COLO829 (cell line): ENCODE measurements at places on chromosomes 16 and 17.

- no peak for DNase-seq
Measured at GRCh38 chr16:23682181-23682580, 3.5 kb downstream of the PLK1 start.

DNA sequence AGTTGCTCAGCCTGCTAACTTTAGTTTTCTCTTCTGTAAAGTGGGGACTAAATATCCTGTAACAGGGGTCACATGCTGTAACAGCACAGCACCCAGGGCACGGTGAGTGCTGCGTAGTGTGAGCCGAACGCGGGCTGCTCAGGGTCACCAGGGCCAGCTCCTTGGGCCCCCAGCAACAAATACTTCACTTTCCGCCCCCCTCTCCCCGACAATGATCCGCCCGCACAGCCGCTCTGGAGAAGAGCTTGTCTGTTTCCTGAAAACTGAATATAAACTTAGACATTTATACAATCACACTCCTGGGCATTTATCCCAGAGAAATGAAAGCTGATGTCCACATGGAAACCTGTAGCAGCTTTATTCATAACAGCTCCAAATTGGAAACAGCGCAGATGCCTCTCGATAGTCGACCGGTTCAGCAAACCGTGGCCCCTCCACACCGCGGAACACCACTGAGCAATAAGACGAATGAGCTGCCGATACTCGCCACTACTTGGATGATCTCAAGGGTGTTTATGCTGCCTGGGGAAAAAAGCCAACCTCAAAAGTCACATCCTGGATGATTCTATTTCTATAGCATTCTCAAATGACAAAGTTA lies 267.2 kb downstream of the PARN start:
- DNase-seq, result no peak

GRCh38 chr17:34398990-34399389 lies 36.0 kb upstream of the CCL1 start:
- DNase-seq, result no peak

DNA sequence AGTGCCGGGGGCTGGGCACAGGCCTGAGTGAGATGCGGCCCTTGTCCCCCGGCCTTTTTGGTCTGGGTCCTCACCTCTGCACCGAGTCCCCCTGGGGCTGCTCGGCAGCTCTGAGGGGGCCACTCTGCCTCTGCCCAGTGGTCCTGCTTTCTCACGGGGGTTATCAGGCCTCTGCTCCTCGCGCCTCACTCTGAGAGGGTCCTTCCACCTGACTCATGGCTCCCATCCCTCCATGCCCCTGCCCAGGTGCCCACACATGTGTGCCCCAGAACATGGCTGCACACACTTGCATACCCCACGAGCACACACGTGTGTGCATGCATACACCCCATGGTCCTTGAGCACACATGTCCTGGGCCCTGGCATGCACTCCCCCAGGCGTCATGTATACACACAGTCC lies 53.7 kb downstream of the CMIP start:
- DNase-seq, result no peak

DNA sequence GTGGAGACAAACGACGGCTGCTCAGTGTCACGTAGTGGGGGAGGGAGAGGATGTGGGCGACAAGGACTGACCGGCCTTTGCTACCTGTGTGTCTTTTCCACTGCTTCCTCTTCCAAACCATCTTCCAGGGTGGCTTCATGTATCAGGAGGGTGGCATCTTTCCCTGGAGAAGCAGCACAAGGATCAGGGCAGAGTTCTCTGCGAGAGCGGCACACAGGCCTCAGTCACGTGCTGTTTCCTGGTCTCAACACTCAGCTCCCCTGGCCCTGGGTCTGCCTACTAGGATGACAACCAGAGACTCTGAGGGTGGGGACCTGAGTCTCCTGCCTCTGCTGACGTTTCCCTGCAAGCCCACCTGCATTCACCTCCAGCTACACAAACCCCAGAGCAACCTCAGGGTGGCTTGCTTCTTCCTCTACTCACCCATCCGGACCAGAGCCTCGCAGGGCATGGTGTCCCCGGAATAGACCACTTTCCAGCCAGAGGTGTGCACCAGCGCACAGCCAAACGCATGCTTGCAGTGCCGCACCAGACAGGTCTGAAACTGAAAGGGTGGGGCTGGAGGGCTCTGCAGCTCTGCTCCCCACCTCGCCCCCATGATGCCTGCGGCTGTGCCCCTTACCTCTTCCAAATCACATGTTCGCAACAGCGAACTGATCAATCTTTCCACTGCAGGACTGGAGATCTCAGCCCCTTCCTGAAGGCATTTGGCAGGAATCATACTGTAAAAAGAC lies 23.3 kb downstream of the ELAC2 start:
- DNase-seq, result no peak

- no peak for DNase-seq
Measured at GRCh38 chr17:64345689-64346376, 44.8 kb downstream of the PECAM1 start.

DNA sequence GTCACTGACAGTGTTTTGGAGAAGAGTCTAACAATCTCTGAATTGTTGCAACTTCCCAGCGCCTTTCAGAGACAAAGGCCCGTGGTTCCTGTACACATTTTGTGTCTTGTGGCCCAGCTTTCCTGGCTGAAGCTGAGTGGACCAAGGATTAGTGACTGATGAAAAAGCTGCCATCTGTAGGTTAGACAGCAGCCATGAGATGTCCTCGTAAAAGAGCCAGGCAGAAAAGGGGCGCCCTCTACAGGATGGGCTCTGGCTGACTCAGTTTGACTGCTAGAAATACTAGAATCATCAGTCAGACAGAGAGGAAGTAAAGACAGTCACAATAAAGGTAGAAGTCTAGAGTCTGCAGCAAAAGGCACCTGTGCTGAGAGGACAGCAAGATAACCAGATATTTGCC lies 26.5 kb upstream of the NF1 start:
- DNase-seq, result peak; percentile 43

DNA sequence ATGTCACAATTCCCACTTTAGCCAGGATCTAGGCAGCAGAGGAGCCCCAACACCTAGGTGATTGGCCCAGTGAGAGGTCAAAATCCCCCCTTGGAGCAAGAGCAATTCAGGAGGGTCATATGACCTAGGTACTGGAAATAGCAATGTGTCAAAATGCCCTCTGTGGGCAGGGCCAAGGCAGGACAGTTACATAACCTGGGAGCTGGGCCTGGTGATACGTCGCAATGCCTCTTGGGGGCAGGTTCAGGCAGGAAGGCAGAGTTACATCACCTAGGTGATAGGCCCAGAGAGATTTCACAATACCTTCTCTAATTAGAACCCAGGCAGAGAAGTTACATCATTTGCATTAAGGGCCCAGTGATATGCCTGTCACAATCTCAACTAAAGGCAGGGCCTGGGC lies 1906.3 kb downstream of the TP53TG3F start:
- no peak for DNase-seq

DNA sequence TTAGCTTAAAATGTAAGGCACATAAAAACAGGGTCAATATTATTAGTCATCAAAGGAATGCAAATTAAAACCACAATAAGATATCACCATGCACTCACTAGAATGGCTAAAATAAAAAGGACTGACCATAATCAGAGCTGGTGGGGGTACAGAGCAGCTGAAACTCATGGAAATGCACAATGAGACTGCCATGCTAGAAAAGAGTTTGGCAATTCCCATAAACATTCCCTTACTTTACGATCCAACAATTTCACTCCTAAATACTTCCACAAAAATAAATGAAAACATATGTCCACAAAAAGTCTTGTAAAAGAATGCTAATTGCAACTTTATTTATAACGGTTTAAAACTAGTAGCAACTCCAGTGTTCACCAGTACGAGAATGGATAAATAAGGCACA lies 36.1 kb upstream of the ERCC4 start:
- DNase-seq, result no peak

GRCh38 chr16:88070989-88071625 lies 119.9 kb downstream of the BANP start:
- no peak for DNase-seq

DNA sequence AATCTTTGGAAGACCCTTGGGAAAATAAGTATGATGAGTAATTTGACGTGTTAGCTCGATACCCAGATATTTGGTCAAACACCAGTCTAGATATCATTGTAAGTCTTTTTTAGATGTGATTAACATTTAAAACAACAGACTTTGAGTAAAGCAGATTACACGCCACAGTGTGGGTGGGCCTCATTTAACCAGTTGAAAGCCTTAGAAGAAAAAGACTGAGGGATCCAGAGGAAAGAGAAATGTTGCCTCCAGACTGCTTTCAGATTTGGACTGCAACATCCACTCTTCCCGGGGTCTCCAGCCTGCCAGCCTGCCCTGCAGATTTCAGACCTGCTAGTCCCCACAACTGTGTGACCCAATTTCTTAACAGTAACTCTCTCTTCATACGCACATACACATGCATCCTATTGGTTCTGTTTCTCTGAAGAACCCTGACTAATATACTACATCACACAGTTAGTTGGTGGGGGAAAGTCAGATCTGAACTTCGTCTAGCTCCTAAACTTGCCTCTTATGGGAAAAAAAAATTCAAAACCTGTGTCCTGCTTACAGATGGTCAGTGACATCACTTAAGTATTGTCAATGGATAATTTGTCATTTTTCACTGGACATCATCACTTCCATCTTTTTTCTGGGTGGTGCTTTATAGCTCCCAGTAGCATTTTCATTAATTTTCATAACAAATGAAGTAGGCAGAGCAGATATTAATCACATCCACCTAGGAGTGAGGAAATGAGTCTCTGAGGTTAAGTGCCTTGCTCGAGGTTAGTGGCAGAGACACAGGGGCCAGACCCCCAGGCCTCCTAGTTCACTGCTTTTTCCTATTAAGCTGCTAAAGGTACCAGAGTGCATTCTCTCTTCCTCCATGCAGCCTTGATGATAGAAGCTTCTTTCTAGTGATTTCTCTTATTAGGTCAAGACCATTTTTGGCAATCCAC lies 107.7 kb upstream of the TOB1 start:
- no peak for DNase-seq

- DNase-seq, result no peak
Measured at GRCh38 chr16:85025781-85026653, 1.6 kb upstream of the KIAA0513 start.

GRCh38 chr17:39196241-39196807 lies 1.1 kb downstream of the CACNB1 start:
- no peak for DNase-seq

DNA sequence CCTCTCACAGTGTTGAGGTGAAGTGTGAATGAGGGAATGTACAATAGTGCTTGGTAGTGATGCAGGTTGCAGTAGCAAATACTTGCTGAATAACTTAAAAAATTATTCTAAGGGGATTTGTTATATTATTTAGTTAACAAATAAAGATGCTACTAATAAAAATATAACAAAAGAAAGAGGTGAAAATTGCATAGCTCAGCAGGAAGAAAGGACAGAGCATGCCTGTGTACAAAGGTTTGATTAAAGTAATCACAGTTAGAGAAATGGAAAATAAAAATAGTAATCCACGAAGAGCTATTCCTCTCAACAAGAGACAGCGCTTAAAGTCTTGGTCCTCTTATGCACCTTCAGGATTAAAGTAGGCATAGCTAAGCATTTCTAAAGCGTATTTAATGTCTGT lies 11.0 kb downstream of the GOT2 start:
- no peak for DNase-seq

GRCh38 chr17:53336281-53336680 lies 486.4 kb upstream of the KIF2B start:
- no peak for DNase-seq

DNA sequence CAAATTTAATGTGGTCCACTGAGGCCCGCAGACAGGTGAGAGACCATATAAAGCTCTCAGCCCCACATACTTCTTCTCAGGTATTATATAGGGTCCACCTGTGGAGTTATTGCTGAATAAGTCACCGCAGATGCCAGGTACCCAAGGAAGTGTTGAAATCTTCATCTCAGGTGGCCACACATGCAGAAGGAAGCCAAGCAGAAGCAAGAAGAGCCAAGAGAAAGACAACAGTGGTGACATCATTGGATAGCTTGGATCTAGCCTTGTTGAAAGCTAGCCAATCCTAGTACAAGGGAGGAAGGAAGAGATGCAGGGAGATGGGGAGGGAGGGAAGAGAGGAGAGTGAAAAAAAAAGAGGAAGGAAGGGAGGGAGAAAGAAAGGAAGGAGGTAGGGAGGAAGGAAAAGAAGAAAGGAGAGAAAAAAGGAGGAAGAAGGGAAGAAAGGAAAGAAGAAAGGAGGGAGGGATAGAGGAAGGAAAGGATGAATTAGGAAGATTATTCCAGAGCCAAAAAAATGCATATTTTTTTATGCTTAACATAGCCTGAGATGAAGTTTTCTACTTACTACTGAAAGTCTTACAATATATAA lies 12.5 kb downstream of the ADAMTS18 start:
- no peak for DNase-seq

GRCh38 chr16:3968551-3968950 lies 88.0 kb upstream of the CREBBP start:
- DNase-seq, result no peak

DNA sequence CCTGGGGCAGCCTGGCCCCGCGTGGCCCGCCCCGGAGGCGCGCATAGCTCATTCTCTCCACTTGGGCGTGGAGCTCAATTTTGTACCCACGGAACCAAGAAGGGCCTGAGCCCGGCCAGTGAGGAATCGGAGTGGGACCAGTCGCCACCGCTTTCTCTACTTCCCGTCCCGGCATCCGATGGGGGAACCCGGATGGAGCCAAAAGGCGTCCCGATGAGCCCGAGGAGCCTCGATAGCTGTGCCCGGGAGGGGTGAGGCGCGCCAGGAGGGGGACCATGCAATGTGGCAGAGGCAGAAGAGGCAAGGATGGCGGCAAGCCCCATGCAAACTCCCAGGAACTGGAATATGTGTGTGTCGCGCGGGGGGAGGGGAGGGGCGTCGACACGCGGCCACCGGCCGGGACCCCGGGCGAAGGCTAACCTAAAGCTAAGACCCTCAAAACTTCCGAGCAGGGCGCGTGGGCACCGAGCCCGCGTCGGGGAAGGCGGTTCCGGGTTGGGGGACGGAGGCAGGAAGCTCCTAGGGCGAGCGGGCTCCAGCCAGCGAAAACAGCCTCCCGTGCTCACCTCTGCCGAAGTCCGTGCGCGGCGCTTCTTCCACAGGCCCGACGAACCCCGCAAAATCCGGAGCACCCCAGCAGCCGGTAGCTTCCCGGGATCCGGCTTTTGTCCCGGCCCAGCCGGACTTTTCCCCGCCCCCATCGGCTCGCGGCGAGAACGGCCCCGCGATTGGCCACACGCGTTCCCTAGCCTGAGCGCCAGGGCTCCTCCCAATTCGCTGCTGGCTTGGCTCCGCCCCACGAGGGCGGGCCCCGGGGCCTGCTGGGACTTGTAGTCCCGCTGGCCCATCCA lies at the start of gene ACLY:
Gene ACLY (minus strand): TSS at position 638 of the 851 bp plus-strand sequence. CDS start 5,078 bp downstream, outside the sequence.
- peak; percentile 97 for DNase-seq
